Activated naive CD8-positive, alpha-beta T cell treated with anti-CD3 and anti-CD28 coated beads, Interleukin-2, amount 10 ng/mL, durations not matched to agents 7 days and 5 days (primary cell): ENCODE measurements at places on chromosomes 5 and 9. TPM values are rescaled to one million over a fixed set of nuclear protein-coding genes. Genes with fewer than 3 reads are reported as not detected.

GRCh38 chr5:148817606-148818005 is 8.8 kb upstream of the ADRB2 start:
- DNase-seq, result no peak

Gene TLR4
- 0.72 TPM for total RNA-seq

GRCh38 chr5:60277941-60278340 is 384.4 kb upstream of the PDE4D start:
- no peak for DNase-seq

GRCh38 chr9:93774331-93775102 is 180.6 kb downstream of the BARX1 start:
- DNase-seq, result no peak

Gene TMED9
- 81.0 TPM for total RNA-seq

GRCh38 chr5:105680858-105681475 is 1989.8 kb downstream of the EFNA5 start:
- DNase-seq, result no peak

- no peak for DNase-seq
Measured at GRCh38 chr9:117616431-117616831, 87.8 kb upstream of the TLR4 start.

DNA sequence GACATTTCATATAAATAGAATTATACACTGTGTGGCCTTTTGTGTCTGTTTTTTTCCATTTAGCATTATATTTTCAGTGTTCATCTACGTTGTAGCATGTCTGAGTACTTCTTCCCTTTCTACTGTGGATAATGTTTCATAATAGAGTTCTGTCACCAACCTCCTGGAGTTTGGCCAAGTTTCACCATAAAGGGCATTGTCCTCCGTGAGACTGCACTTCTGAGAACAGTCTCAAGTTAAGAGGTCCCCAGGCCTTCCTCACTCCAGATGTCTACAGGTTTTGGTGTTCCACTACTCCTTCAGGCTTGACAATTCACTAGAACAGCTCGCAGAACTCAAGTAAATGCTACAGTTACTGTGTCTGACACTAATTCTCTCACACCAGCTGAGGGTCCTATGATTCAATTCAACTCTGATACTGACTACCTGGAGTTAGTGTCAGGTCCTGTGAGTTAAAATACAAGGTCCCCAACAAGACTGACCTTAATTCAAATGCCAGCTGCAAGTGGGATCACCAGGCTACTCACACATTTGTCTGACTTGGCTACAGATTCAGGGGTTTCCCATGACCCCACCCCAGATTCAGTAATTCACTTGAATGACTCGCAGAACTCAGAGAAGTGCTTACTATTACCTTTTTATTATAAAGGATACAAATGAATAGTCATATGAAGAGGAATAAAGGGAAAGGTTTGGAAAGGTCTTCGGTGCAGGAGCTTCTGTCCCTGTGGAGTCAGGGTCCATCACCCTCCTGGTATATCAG is 31.1 kb downstream of the SLC35A4 start:
- no peak for DNase-seq

- DNase-seq, result no peak
Measured at GRCh38 chr5:125756456-125756855, 666.8 kb upstream of the GRAMD2B start.

GRCh38 chr9:91800473-91801030 is 149.5 kb downstream of the ROR2 start:
- DNase-seq, result no peak

DNA sequence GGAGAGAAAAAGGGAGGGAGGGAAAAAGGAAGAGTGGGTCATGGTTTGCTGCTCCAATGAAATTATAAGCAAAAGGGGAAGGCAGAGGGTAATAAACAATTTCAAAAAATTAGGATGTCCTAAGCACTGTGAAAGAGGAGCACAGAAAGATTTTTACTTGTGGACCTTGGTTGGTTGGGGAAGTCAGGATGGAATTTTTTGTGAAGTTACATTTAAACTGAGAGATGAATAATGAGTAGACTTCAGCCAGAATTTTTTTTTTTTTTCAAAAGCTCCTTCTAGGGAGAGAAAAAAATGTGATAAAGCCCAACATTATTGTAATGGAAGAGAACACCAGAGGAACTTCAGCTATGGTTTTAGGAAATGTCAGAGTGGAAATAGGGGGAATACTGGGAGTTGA is 515.9 kb upstream of the PAPPA start:
- DNase-seq, result no peak

Gene PTGDS
- total RNA-seq, result 3.3 TPM

DNA sequence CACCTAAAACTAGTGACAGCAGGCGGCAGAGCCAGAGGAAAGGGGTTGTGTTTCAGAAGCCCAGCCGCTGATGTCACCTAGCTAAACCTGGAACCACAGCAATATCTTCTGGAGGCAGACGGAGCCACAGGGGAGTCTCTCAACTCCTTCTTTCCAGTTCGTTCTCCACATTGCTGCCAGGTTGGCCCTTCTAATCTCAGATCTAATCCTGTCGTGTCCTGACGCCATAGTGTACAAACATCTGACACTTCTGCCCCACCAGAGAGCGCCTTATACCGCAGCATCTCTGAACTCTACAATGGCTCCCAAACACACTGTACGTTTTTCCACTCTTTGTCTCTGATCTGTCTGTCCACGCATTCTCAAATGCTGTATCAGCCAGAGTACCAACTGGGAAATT is 240.0 kb downstream of the SMARCA2 start:
- DNase-seq, result no peak

- peak; percentile 62 for DNase-seq
Measured at GRCh38 chr9:33452828-33453271, 5.5 kb upstream of the AQP3 start.

- no peak for DNase-seq
Measured at GRCh38 chr5:144203750-144204596, 33.3 kb downstream of the KCTD16 start.

Gene CCDC180
- total RNA-seq, result 5.8 TPM

GRCh38 chr5:151202381-151203139 is 21.3 kb downstream of the CCDC69 start:
- no peak for DNase-seq

DNA sequence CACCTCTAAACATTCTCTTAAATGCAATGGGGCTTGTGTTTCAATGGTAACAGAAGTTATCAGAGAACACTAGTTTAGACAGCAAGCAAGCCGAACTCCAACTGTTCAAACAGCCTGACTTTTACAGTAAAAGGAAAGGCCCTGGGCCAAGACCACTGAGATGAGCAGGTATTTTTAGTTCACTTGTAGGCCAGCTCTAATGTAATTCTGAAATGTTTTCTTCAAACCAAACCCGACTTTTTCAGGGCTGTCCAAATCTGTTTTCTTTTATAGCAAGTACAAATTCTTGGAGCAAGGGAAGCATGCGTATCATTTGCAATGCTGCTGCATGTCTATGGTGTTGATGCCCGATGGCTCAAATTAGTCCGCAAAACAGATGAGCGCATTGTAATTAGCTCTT is 192.9 kb downstream of the SLF1 start:
- DNase-seq, result no peak

Gene GABRA1
- total RNA-seq, result not detected

Gene LCN9
- not detected for total RNA-seq

- no peak for DNase-seq
Measured at GRCh38 chr5:74647096-74647495, 6.6 kb upstream of the ENC1 start.

GRCh38 chr9:19155106-19155935 is 28.0 kb upstream of the PLIN2 start:
- DNase-seq, result no peak

- DNase-seq, result no peak
Measured at GRCh38 chr5:179373961-179374505, 28.8 kb upstream of the ADAMTS2 start.

DNA sequence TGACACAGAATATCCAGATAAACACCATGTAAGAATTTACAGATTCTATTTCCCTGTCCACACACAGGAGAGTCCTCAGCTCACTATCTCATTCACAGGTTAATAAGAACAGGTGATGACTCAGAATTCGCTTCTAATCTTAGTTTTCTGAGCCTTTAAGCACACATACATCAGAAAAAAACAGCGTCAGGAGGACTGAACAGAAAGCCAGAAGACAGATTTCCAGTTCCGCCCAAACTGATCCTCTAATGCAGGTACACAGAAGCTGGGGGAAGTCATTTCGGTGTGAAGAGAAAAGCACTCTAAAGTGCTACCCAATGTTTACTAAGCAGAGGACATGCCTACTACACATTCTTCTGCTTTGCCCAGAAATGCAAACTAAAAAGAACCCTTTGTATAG is 1.6 kb downstream of the CEMIP2 start:
- DNase-seq, result no peak
